ENCODE measurements at places on chromosomes 7 and 10.

DNA sequence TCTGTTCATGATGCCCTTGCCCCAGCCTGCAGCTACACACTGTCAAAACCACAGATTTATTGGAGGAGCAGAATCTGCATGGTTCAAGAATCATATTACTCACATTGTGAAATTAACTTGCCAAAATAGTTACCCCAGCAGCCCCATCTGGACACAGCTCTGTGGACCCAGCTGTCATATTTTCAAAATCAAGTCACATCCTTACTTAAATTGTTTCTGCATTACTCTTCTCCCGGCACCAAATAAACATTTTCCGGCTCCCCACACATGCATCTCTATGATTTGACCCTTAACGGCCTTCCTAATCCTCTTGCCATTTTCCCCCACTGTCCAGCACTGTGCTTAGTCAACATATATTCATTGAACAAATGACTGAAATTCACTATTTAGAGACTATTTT is 43.8 kb upstream of the GPR26 start:
- no peak for DNase-seq

- DNase-seq, result no peak
Measured at GRCh38 chr10:119199231-119199992, 8.0 kb upstream of the GRK5 start.

DNA sequence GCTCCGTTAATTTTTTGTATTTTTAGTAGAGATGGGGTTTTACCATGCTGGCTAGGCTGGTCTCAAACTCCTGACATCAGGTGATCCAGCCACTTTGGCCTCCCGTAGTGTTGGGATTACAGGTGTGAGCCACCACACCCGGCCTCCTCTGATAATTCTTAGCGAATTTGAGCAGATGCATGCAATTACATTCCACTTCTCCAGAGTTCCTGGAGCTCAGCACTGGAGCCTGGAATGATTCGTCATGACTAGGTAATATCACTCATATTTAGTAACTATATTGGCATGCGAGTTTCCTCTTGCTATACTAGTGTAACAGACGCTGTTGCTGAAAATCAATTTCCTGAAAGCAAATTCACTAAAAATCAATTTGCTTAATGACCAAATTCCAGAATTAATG is 86.8 kb downstream of the MKX start:
- no peak for DNase-seq

DNA sequence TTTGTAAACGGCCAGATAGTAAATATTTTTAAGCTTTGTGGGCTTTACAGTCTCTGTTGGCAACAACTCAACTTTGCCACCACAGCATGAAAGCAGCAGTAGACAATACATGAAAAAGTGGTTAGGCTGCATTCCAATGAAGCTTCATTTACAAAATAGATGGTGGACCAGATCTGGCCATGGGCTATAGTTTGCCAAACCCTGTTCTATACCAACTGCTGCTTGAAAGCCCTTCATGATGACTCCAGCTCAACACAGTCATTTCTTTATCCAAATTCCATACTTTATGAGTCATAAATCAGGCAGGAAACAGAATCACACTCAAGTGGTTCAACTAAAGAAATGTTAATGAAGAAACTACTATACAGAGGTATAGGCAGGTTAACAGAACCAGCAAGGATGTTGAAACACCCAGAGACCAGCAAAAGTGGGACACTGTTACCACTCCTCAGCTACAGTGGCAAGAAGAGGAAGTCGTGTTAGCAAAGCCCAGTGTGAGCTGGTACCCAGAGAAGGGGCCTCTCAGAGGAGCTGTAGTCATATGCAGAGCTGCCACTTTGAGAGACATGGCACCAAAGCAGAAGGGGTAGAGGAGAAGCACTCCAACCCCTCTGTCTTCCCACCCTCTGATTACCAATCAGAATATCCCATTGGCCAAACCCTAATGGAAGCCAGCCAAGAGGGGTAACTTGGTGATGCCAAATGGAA is 72.5 kb downstream of the PRLHR start:
- no peak for DNase-seq

DNA sequence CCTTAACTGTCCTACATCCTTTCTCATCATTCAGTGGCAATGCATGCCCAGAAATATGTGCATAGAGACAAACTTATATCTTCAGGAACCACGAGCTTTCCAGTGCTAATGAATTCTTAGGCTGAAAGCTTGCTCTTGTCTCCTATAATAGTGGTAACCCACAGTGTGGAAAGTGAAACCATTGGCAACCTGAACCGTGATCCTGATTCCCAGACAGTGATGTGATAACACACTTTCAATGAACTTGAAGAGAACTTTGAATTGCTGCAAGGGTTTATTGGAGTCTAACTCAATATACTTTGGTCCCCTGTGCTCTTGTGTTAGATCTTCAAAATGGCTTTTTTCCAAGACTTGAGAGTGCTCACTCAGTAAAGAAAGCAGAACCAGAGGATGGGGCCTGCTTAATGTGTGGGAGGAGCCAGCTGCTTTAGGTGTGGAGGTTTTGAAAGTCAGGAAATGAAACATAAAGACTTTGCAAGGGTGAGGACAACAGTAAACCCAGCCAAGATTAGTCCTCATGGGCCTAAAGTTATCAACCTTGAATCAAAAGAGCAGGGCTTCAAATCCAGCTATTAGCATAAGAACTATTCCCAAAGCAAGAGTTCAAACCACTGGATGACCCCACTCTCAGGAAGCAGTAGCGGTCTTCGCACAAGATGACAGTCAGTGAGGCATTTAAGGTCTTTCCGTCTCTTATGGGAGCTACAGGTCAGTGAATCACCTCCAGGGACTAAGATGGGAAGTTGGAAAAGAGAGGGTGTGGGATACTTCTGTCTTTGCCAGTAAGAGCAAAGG is 332.4 kb upstream of the NRP1 start:
- DNase-seq, result no peak

GRCh38 chr7:80937336-80937735 is 18.5 kb upstream of the SEMA3C start:
- DNase-seq, result no peak

- DNase-seq, result no peak
Measured at GRCh38 chr7:20831451-20831850, 44.8 kb upstream of the SP8 start.

DNA sequence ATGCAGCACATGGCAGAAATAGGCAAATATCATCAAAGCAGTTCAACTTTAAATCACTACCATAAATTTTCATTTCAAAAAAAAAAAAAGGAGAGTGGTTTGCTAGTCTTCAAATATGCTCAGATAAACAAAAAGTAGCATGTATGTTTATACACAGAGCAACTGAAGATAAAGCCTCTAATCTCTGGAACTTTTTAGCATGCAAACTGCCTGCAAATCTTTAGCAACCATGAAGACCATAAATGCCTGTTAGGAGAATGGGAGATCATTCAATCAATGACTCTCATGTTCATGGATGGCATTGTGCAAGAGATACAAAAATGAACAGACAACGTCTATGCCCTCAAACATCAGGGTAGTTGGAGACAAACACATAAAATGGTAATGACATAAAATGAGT is 57.3 kb downstream of the ORC5 start:
- DNase-seq, result no peak

DNA sequence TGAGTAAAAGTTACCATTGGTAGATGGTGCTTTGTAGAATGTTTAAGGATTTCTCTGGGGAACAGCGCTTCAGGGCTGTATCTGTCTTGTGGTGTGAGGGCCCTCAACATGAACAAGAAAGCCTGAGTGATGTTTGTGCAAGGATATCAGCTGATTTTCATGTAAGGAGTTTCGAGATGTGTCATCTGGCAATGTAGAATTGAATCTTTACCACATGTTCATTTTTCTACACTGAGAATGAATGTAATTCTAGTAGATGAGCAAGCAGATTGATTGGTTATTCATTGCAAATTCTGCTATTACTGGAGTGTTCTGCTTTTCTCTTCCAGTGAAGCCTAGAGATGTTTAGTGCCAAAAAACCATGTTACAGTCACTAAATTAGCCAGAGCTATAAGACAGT is 87.7 kb downstream of the ST7 start:
- no peak for DNase-seq

- no peak for DNase-seq
Measured at GRCh38 chr7:17131060-17131345, 167.4 kb upstream of the AHR start.

DNA sequence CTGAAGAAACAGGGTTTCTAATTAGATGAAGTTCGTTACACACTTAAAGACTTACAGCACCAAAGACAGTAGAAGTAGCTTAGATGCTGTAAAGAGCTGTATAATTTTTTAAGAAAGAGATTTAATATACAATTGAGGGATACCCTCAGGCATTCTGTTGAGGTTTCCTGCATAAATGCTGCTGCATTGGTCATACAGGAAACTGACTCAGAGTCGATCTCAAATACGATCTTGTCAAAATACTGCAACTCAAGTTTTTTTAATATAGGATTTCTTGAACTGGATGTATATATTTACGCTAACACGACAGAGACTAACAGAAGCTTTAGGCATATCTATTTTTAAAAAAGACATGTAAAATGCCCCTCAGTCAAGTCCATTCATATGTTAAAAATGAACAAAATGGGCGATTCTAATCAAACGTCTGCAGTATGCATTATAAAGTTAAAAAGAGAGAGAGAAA is 2.4 kb upstream of the ARID5B start:
- DNase-seq, result no peak

- no peak for DNase-seq
Measured at GRCh38 chr10:56142092-56142728, 218.8 kb downstream of the ZWINT start.

- no peak for DNase-seq
Measured at GRCh38 chr7:125966278-125967048, 1036.8 kb upstream of the POT1 start.

- no peak for DNase-seq
Measured at GRCh38 chr7:17401791-17402627, 103.6 kb downstream of the AHR start.

GRCh38 chr7:78578686-78579085 is 780.1 kb downstream of the PHTF2 start:
- DNase-seq, result no peak

DNA sequence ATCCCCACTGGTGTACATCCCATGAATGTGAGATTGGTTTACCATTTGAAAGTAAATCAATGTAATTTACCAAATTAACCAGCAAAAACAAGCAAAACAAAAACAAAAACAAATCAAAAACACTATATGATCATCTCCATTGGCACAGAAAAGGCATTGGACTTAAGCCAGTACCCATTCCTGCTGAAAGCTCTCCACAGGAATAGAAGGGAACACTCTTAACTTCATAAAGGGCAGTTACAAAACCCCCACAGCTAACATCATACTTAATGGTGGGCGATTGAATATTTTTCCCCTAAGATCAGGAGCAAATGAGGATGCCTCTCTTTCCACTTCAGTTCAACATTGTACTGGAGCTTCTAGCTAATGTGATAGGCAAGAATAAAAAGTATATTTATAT is 34.1 kb downstream of the PRKG1 start:
- no peak for DNase-seq

- DNase-seq, result no peak
Measured at GRCh38 chr7:22647451-22648257, 79.3 kb upstream of the IL6 start.

DNA sequence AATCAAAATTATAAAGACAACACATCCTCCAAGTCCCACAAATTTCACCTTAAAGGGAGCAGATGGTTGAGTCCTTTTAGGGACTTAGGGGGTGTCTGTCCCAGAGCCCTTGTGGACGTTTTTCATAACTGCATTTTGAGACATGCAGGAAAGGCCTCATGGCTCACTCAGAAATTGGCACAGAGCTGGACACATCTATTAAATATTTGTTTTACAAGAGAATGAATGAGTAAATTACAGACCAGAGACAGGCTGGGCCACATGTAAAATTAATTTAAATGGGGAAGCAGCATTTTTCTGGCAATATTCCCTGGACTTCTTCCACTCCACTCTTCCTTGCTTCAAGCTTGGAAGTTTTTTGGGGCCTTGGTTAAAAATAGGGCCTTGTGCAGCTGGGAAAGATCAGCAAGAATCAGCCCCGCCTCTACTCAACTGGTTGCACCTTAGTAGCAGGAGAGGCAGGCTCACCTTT is 20.0 kb downstream of the LAMB1 start:
- DNase-seq, result no peak

GRCh38 chr7:99990460-99990852 is 14.6 kb upstream of the AZGP1 start:
- DNase-seq, result no peak
